ENCODE measurements at places on chromosomes 1 and 21.

DNA sequence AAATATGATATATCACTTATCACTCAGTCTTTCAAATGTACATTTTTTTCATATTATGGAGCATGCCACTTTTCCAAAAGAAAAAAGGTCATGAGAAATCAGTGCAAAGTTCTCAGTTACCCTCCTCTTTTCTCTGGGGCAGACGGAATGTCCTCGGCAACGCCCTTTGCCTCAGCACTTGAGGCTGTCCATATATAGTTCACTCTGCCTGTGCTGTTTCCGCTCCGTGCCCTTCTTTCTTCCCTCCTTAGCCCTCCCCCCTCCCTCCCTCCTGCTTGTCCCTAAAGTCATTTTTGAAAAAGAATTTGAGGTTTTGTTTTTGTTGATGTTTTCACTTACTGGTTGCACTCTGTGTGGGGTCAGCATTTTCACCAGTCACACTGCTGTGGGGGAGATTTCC, 5.4 kb downstream of the BARHL2 start:
- no peak for DNase-seq

DNA sequence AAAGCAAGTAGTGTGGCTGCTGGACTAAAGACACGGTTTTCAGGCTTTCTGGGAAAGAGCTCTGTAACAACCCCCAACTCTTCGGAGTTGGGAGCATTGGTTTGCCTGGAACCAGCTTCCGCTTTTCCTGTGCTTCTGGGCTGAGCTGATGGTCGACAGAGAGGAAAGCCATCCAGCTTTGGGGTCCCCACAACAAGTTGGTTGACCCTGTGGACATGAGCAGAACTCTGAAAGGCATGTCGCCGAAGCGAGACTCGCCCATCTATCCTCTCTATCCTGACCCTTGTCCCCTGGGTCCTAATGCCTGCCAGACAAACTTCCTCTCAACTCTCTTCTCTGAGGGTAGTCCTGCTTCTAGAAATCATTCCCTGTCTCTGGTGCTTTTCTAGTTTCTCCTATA, 31.9 kb upstream of the FCGR2A start:
- DNase-seq: no peak

DNA sequence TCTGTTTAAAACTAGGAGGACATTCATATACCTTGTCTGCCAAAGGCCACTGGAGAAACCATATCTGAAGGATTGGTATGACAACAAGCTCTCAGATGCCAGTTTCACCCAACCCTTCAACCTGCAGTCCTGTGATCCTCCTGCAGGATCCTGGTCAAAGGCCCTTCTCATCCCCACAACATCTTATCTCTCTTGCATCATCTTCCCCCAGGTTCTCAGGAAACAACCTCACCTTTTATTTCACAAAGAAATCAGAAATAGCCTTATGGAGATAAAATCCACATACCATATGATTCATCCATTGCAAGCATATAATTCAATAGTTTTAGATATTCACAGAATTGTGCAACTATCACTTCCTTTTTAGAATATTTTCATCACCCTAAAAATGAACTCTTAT, 104.0 kb upstream of the DSCAM start:
- DNase-seq: no peak

DNA sequence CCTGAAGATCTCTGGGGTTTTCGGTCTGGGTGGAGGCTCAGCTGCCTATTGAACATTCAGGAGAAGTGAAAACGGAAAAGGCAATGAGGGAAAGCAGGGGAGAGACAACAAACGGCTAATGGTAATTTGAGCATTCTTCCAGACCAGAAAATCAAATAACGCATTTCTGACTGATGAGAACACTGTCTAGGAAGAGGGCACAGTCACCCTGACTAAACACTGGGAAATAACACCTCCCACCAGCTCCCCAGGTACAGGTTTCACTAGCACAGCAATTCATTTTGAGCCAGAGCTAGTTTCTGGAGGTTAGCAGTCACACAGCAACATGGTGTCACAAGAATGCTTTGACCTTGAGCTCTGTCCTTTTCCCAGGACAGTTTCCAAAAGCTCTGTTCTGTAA, 21.1 kb downstream of the NCF2 start:
- DNase-seq: no peak

All from aorta (tissue), 5 donors.